ENCODE measurements at places on chromosomes 6 and 20.

DNA sequence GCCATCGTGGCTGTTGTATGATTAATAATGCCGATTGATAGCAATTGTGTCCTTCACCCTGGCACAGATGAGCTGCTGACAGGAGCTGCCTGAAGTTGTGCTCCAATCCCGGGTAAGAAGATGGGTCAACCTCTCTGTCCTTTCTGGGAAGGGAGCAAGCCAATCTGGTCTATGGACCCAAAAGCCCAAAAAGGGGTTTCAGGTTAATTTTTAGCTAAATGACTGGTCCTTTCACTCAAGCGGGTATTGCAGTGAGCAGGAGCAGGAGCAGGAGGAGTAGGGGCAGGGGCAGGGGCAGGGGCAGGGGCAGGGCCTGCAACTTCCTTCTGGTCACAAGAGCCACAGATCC, 164.8 kb downstream of the TAF4 start:
- no peak for DNase-seq

DNA sequence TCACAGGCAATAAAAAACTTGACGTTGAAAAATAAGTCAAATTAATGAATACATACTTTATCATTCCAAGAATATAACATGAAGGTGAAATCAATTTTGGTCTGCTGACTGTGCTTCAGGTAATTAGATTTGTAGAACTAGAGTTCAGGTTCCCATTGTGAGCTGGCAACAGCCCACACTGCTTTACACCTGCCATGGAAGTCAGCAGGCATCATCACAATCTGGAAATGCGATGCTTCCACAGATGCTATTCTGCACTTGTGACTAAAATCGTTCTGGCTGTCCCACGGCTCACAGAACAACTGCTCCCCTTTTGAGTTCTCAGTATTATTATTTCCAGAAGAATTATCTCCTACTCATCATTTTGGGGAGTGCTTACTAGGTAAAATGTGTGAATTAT, 62.6 kb upstream of the THEMIS start:
- DNase-seq = no peak

GRCh38 chr6:152957796-152958195, 25.0 kb downstream of the FBXO5 start:
- no peak for DNase-seq

DNA sequence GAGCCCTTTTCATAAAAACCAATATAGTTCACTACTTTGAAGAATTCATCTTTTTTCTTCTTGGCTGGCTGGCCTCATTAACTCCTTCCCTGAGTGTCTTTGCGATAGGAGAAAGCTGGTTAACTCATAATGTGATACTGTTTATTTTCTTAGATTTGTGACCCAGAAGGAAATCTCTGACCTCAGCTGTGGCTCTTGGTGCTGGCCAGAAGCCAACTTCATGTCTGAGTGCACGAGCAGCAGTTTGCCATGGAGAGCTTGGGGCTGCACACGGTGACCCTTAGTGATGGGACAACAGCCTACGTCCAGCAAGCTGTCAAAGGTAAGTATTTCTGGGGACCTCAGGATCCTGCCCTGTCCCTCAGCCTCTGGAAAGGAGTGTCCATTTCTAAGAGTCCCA, 16.7 kb upstream of the DEF6 start:
- no peak for DNase-seq
